Nucleus accumbens (tissue), 56 donors: ENCODE measurements at places on chromosomes 12 and 14.

DNA sequence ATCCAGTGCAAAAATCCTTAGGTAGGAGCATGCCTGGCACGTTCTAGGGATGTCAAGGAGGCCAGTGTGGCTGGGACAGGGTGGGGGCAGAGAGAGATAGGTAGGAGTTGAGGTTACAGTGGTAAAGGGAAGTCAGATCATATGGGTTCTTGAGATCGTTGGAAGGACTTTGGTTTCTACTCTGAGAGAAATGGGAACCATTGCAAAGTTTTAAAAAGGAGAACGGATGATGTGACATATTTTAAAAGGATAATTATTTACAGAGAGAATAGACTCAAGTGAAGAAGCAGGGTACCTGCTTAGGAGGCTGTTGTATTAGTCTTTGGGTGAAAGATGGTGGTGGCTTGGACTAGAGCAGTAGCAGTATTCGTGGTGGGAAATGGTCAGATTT, 47.6 kb upstream of the ATP2B1 start:
- no peak for DNase-seq

- DNase-seq = no peak
Measured at GRCh38 chr12:8894378-8894777, 19.9 kb upstream of the PHC1 start.

- DNase-seq = no peak
Measured at GRCh38 chr12:57444744-57445143, 10.2 kb downstream of the INHBC start.

DNA sequence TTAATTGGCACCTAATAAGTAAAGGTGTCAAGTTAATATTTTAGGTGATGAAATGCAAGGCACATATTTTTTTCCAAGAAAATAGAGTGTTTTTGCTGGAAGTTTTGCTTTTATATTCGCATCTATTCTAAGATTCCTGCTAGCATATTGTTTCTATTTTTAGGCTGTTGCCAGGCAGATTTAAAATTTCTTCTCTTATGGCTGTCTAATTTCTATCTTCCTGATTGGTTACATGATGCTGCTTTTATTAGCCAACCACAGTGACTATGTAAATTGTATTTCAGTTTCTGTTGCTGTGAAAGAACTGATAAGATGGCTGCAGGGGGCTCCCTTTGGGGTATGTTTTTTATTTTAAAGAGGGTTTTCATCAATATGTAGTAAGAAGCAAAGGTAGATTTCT, 42.7 kb downstream of the ATF7IP start:
- no peak for DNase-seq

DNA sequence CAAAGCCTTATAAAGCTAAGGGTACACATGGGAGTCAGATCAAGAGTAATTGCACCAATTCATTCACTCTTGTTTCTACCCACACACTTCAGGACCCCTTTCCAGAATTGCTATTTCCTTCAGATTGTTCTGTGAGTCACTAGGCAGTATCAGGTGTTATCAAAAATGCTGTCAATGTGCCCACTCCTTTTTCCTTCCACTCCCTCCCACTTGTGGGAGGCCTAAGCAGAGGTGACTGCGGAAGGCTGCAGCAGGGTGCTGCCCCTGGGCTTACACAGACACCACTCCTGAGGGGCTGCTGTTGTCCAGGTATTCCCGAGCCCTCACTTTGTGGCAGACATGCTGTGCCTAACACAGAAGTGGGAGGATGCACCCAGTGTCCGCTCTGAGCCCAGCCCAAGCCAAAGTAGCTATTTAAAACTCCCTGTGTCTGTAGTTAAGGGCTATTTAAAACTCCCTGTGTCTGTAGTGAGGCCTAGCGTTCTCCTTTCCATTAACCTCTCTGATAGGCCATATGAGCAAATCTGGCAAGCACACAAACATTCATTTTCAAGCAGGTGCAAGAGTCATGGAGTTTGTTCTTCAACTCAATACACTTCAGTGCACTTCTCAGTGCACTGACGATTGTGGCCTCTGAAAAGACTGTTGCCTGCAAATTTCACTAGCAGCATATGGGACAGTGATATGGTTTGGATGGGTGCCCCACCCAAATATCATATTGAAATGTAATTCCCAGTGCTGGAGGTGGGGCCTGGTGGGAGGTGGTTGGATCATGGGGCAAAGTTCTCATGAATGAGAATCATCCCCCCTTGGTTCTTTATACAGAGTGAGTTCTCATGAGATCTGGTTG, 117.8 kb downstream of the PHLDA1 start:
- no peak for DNase-seq

GRCh38 chr14:54909817-54910558, 7.4 kb upstream of the GCH1 start:
- no peak for DNase-seq

- DNase-seq = no peak
Measured at GRCh38 chr12:87806310-87806709, 222.9 kb downstream of the C12orf50 start.

- no peak for DNase-seq
Measured at GRCh38 chr14:49479432-49479831, 106.7 kb downstream of the RPS29 start.

DNA sequence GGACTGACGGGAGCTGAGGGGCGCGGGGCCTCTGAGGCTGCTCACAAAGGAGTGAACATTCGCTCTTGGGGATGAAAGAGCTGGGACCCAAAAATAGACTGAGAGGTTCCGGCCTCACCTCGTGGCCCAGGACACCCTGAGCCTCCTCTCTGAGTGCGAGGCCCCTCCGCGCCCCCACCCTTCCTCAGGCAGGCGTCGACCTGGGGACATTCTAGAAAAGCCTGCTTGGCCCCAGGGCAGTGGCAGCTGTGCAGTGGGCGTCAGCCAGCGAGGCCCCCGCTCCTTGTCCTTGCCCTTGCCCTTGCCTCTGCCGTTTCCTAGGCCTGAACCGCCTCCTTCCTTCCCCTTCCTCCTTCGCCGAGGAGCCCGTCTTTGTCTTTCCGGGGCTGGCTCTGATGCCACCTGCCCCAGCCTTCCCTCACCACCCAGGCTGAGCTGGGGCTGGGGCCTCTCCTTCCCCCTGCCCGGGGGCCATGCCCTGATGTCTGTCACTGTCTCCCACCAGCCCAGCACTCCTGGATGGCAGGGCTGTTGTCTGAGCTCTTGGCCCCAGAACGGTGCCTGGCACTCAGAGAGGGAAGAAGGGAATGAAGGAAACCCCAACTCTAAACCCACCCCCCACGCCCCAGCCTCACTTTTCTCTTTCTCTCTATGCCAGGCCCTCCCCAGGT, 208.2 kb upstream of the RTL1 start:
- no peak for DNase-seq

GRCh38 chr12:51694146-51694545, 103.1 kb downstream of the SCN8A start:
- no peak for DNase-seq

- DNase-seq = no peak
Measured at GRCh38 chr12:1533602-1534304, 60.6 kb downstream of the FBXL14 start.

GRCh38 chr12:76583301-76583700, 23.7 kb upstream of the OSBPL8 start:
- no peak for DNase-seq

DNA sequence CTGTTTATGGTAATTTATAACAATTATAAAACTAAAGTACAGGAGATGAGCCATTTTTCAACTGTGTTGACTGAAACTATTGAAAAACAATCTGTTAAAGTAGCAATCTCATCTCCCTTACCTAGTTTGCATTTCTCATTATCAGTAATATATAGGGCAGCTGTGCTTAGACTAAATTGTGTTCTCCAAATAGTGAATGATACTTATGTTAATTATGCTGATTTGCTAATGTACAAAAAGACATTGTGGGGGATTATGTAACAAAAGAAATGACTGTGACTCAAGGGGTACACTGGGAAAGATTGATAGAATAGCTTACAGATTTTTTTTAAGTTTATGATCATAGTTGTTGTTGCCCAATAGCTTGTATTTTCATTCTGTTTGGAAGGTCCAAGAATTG, 207.7 kb downstream of the FUT8 start:
- DNase-seq = no peak

DNA sequence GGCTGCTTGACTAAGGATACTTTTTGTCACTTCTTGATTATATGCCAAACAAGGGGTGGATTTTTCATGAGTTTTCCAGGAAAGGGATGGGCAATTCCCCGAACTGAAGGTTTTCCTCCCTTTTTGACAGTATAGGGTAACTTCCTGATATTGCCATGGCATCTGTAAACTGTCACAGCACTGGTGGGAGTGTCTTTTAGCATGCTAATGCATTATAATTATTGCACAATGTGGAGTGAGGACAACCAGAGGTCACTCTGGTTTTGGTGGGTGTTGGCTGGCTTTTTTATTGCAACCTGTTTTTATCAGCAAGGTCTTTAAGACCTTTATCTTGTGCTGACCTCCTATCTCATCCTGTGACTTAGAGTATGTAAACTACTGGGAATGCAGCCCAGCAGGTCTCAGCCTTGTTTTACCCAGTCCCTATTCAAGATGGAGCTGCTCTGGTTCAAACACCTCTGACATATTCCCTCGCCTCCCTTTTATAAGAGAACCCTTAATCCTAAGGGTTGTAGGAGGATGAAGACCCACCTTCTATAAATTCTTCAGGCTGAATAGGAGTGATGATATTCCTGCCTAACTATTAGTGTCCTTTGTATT, 471.2 kb downstream of the ATP23 start:
- no peak for DNase-seq

- DNase-seq = no peak
Measured at GRCh38 chr14:59256331-59256730, 67.9 kb downstream of the DAAM1 start.

DNA sequence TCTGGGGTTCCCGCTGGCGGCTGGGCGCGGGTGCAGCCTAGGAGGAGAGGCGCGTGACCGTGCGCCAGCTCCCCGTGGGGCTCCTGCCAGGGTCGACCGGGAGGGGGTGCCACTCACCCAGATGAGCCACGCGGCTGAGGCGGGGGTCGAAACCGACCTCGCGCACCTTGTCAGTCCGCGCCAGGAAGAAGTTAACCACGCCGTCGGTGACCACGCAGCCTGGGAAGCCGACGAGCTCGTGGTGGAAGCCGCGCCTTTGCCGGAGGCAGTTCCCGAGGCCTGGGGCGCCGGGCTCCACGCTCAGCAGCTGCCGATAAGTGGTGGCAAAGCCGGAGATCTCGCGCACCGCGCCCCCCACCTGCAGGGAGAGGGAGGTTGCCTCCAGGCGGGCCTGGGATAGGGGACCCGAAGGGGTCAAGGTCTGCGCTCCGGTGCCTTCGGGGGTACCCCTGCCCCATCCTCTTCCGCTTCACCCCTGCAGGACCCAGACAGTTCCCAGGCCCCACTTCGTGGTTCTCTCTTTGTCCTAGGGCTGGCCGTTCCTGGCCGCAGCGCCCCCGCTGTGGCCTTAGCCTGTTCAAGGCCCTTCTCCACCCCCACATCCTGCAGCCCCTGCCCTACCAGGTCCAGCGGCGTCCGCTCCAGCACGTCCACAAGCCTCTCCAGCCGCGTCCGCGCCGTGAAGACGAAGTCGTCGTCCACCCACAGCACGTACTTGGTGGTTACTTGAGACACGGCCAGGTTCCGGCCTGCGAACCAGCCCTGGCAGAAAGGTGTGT, 5.3 kb downstream of the B4GALNT1 start:
- no peak for DNase-seq

DNA sequence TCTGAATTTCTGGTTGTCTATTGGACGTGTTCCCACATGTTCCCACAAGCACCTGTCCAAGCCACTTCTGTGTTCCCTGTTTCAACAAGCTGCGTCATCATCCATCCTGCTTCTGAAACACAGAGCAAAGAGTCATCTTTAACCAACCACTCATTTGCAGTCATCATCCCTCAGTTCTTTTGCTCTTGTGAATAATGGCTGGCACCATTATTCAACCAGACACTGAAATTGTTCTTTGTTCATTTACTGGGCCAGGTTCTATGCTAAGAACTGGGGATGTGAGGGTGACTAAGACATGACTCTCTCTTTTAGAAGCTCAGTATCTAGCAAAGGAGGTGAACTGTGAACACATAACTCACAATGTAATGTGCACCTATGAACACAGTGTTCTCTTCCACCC, 40.7 kb upstream of the ANO4 start:
- no peak for DNase-seq

- no peak for DNase-seq
Measured at GRCh38 chr12:14843425-14843887, at the start of gene ART4. Gene ART4, minus strand, starts transcription at chr12:14843526. Its CDS starts 413 bp downstream, at chr12:14843113.

GRCh38 chr14:67493092-67493717, 4.7 kb upstream of the TMEM229B start:
- DNase-seq = no peak

- no peak for DNase-seq
Measured at GRCh38 chr14:99732436-99733210, 48.5 kb downstream of the CYP46A1 start.

DNA sequence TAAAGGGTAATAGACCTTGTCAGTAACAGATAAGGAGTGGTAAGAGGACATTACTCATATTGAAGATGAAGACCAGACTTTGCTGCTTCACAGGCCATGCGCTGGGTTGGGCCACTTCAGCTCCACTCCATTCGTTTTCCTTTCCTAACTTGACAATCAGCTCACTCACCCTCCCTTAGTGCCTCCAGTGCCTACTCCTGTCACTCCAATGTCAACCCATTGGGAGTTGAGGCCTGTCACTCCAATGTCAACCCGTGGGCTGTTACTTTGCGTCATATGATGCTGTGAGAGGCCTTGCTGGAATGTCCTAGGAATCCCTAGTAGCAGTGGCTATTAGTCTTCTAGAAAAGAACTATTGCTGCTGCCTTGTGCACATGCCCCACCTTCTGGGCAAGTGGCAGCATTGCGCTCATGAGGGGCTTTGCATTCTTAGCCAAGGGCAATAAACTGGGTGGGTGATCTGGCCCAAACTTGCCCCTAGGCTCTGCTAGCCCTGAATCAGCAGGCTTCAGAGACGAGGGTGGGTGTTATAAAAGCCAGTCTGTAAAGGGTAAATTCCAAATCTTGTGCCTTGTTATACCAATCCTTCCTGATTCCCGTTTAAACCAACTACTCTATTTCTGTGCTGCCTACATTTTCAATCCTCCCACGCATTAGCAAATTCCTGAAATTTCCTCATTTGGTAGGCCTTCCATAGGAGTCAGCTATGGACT, 36.1 kb downstream of the BAZ2A start:
- DNase-seq = peak; percentile 31

- no peak for DNase-seq
Measured at GRCh38 chr14:74257941-74258763, 18.9 kb downstream of the VSX2 start.

- no peak for DNase-seq
Measured at GRCh38 chr12:2841056-2841650, 6.3 kb upstream of the NRIP2 start.

DNA sequence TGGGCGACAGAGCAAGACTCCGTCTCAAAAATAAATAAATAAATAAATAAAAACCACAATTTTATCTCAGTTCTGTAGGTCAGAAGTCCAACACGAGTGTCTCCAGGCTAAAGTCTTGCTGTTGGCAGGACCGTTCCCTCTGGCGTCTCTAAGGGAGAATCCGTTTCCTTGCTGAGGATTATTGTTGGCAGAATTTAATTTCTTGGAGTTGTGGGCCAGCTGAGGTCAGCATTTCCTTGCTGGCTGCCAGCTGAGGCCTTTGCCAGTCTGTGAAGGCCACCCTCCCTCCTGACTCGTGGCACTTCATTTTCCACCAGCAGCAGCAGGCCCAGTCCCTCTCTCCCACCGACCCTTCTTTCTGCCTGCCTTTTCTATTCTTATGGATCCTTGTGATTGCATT, 17.2 kb downstream of the PSMC1 start:
- DNase-seq = no peak

GRCh38 chr12:78666584-78666983, 198.0 kb upstream of the SYT1 start:
- no peak for DNase-seq

GRCh38 chr14:71395151-71395604, 487.9 kb downstream of the PCNX1 start:
- no peak for DNase-seq
